ENCODE measurements at places on chromosomes 3 and 15. TPM values are rescaled to one million over a fixed set of nuclear protein-coding genes. Genes with fewer than 3 reads are reported as not detected.
A peak's percentile ranks its signal among the peaks of the same experiment; 100 is the strongest.

DNA sequence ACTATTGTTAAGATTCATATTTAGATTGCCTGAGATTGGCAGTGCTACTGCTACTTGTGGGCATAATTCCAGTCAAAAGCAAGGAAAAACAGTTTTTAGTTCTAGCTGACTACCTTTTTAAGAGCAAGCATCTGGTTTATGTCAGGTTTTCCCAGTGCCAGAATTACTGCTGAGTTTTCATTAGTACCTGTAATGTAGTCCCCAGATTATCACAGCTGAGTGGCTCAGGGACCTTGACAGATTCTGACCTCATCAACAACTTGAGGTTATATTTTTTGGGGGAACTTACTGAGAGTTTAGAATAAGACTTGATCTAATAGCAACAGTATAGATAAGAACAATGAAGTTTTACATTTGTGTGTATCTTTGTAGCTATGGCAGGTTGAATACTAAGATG is 31.0 kb downstream of the NXPE3 start:
- no peaks in the 10 kb centered on the region for H3K36me3 ChIP-seq

DNA sequence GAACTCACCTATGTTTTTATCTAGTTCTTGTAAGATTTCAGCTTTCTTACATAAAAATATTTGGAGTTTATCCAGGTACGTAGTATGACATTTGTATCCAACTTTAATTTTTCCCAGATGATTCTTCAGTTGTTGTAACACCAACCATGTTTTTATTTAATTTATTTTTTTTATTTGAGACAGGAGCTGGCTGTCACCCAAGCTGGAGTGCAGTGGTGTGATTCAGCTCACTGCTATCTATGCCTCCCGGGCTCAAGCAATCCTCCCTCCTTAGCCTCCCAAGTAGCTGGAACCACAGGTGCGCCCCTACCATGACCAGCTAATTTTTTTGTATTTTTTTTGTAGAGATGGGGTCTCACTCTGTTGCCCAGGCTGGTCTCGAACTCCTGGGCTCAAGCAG is 6.6 kb downstream of the XYLB start:
- H3K27ac ChIP-seq: no peak overlapping the region
- H3K36me3 ChIP-seq: no peaks in the 10 kb centered on the region
- DNase-seq: no peak
- H3K4me1 ChIP-seq: peaks cover 6% of the 10 kb centered on the region
- H3K27me3 ChIP-seq: no peaks in the 10 kb centered on the region

- H3K27ac ChIP-seq: no peak overlapping the region
- no peak for DNase-seq
- no peaks in the 10 kb centered on the region for H3K4me1 ChIP-seq
These were observed 18.3 kb upstream of the SETMAR start for GRCh38 chr3:4284865-4285264.

- no peaks in the 10 kb centered on the region for H3K27me3 ChIP-seq
- H3K27ac ChIP-seq: no peak overlapping the region
- H3K36me3 ChIP-seq: no peaks in the 10 kb centered on the region
- DNase-seq: no peak
These were observed 73.1 kb downstream of the OXSM start for GRCh38 chr3:25863011-25863415.

DNA sequence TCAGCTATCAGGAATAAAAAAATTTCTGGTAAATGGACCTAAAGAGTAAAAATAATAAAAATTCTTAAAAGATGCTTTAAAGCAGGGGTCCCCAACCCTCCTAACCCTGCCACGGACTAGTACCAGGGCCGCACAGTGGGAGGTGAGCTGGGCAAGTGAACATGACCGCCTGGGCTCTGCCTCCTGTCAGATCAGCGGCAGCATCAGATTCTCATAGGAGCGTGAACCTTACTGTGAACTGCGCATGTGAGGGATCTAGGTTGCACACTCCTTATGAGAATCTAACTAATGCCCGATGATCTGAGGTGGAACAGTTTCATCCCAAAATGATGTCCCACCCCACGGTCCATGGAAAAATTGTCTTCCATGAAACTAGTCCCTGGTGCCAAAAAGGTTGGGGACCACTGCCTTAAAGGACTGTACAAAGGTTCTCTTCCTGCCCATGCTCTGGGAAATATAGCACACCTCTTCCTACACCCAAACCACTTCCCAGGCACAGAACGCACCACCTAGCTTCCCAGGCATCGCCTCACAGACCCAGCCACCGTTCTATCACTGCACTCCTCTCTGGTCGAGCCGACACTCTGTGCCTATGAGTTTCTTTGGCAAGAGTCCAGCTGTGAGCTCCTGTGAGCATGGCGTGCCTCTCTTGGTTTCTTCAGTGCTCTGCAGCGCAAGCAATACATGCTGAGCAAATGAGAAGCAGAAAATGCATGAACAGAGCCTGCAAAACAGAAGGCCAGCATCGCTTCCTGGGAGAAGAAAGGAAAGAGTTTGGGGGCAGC is 104.9 kb downstream of the OCA2 start:
- DNase-seq: no peak
- H3K4me1 ChIP-seq: no peaks in the 10 kb centered on the region
- H3K27ac ChIP-seq: no peak overlapping the region
- H3K4me3 ChIP-seq: no peak overlapping the region
- H3K36me3 ChIP-seq: no peaks in the 10 kb centered on the region

SLC2A2 gene
- 58.9 TPM for polyA plus RNA-seq

GRCh38 chr3:116770815-116771450 is 61.4 kb downstream of the TUSC7 start:
- DNase-seq: peak; percentile 64
- H3K36me3 ChIP-seq: no peaks in the 10 kb centered on the region
- H3K27me3 ChIP-seq: no peaks in the 10 kb centered on the region
- no peaks in the 10 kb centered on the region for H3K4me1 ChIP-seq
- no peak overlapping the region for H3K27ac ChIP-seq
